ENCODE measurements at places on chromosomes 2 and 18. TPM values are rescaled to one million over a fixed set of nuclear protein-coding genes. Genes with fewer than 3 reads are reported as not detected.

STON1 gene
- total RNA-seq = 24.5 TPM

COLEC12 gene
- total RNA-seq = 21.1 TPM

POMC gene
- 1.2 TPM for total RNA-seq

CFC1 gene
- not detected for total RNA-seq

SULT1C4 gene
- 0.17 TPM for total RNA-seq

WBP1 gene
- total RNA-seq = 67.7 TPM

HOXD13 gene
- total RNA-seq = not detected

NOL4 gene
- total RNA-seq = not detected
